Renal cortical epithelial cell (primary cell): ENCODE measurements at places on chromosomes 16 and 17.
A peak's percentile ranks its signal among the peaks of the same experiment; 100 is the strongest.

DNA sequence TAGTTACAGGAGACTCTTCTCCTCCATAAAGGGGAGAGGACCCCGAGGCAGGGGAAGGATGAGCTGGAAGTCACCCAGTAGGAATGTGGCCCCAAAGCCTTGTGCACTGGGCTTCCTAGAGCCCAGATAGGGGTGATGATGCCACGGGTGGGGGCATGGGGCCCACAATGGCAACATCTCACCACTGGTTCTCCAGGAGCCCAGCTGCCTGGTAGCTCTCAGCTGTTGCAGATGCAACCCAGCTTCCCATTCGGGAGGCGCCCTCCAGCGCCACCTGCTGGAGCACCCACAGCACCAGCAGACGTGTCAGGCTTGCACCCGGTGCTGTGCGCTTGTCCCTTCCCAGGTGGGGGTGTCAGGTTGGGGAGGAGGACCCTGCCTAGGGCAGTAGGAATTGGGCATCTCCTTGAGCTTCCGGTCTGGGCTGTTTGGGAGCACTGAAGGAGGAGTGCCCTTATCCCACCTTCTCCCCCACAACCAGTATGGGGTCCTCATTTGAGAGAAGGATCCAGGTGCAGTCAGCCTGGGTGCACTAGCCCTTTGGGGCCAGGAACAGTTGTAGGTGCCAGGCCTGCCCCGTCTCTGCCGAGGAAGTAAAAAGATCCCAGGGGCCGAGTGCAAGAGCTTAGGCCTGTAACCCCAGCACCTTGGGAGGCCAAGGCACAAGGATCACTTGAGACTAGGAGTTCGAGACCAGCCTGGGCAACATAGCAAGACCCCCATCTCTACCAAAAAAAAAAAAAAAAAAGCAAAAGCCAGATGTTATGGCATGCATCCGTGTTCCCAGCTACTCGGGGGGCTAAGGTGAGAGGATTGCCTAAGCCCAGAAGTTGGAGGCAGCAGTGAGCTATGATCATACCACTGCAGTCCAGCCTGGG is 14.4 kb downstream of the CDIPT start:
- DNase-seq = peak; percentile 50

DNA sequence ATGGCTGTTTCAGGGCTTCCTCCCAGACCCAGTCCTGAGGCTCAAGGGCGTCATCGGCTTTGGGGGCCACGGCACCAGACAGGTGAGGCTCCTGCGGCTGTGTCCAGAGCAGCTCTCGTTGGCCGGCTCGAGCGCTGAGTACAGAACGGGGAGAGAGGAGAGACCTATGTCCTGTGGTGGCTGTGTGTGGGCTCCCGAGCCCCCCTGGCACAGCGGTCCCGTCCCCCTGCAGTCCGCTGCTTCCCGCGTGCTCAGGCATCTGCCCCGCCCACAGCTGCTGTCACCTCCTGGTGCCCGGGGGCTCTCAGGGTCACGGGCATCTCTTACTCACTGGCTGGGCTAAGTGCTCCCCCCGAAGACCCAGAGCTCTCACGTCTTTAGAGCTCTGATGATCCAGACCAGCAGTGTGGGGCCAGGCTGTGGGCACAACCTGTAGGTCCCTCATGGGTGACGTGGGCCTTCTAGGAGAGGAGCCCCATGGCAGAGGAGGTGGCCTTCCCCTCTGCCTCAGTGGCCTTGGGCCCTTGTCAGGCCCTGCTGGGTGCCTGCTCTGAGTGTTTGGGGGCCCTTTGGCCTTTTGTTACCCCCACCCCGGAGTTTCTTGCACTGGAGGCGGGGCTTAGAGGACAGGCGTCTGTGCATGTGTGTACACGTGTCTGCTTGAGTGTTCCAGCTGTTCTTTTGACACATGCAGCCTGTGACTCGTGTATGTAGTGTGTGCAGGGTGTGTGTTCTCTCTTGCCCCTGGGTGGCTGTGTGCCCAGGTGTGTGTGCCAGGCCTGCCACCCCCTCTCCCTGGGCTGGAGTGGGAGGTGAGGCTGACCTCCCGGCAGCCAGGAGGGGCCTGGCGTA is 3.5 kb downstream of the WDR90 start:
- no peak for DNase-seq

GRCh38 chr16:84379709-84380362 is 11.5 kb downstream of the ATP2C2 start:
- no peak for DNase-seq

DNA sequence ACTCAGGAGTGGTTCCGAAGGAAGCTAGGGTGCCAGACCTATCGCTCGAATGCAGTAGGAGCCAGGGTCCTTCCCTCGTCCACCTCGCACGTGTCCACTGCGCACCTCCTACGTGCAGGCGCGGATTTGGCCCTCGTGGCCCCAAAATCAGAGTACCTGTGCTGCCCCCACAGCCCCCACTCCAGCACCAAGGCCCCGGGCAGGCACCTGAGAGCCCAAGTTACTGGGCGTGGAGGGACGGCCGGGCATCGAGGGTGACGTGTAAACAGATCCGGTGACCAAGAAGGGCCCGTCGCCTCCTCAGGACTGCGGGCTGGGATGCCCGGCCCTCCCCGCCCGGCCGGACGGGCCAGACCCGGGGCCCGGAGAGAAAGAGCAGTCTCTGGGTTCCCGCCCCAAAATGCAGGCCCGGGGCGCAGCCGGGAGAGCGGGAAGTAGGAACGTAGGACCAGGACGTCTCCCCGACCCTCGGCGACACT is 492 bp downstream of the SLC25A39 start:
- no peak for DNase-seq

- DNase-seq = no peak
Observed at GRCh38 chr16:8886593-8887430, 4.7 kb downstream of the LITAFD start.

- no peak for DNase-seq
Observed at GRCh38 chr16:81128726-81129524, 32.7 kb upstream of the GCSH start.

GRCh38 chr17:44774271-44775135 is 15.7 kb downstream of the ADAM11 start:
- peak; percentile 38 for DNase-seq

- DNase-seq = no peak
Observed at GRCh38 chr16:85205747-85206471, 93.6 kb upstream of the CIBAR2 start.

- no peak for DNase-seq
Observed at GRCh38 chr16:23917621-23918020, 81.8 kb downstream of the PRKCB start.

- no peak for DNase-seq
Observed at GRCh38 chr16:79009896-79010295, 590.6 kb downstream of the MAF start.

DNA sequence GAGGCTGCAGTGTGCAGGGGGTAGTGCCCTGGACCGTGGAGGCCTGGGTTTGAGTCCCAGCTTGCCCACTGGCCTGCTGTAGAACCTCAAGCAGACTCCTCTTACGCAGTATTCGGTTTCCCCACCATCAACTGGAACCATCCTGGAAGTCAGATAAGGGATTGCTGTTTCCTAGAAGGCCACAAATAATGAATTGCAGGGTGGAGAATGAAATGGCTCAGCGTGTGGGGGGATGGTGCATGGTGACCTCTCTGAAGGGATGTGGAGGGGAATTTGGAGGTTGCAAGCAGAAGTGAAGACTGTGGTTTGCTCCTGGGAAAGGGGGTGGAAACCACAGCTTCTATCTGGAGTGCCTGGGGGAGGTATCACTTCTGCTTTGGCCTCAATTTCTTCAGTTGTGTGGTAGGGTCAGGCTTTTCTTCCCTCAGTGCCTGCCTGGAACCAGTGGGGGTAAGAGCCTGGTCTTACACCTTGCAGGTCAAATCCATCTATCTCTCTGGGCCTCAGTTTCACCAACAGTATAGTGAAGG is 1.7 kb downstream of the ADGRG5 start:
- DNase-seq = peak; percentile 21

GRCh38 chr17:46108120-46108519 is 85.1 kb downstream of the KANSL1 start:
- DNase-seq = no peak

DNA sequence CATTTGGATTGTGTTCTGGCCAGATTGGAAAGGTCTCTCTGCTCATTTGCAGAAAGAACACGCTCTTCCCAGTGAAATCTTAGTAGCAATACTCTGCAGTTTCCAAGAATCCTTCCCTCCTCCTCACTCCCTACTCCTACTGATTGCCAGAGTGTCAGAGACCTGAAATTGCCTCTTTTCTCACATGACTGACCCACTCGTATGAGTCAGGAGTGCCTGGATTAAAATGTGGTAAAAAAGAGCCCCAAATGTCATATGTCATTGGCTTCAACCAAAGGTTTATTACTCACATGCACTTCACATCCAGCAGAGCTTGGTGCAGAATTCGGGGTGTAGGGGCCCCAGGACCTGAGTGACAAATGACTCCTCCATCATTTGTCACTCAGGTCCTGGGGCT is 39.7 kb upstream of the IRX3 start:
- peak; percentile 60 for DNase-seq

GRCh38 chr17:36727577-36727976 is 126.2 kb downstream of the MRM1 start:
- no peak for DNase-seq

DNA sequence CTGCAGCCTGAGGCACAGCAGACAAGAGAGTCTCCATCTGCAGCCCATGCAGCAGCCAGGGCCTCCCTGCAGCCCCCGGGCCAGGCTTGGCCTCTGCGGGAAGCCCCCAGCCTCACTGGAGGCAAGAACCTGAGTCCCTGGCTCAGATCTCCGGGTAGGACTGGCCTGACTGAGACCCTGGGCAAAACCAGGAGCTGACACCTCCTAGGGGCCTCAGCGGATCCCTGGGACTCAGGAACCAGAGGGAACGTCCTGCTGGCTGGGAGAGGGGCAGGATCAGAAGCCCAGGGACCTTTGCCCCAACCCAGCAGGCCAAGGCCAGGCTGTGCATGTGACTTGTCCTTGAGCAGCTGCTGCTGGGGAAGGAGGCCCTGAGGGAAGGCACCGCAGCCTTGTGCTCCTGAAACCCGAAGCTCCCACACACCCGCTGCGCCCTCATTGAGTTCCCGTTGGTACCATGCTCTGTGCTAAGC is 1.7 kb upstream of the PRSS21 start:
- DNase-seq = no peak

- peak; percentile 39 for DNase-seq
Observed at GRCh38 chr16:71383054-71383773, 24.7 kb downstream of the CALB2 start.

- DNase-seq = no peak
Observed at GRCh38 chr16:66427036-66427860, at the start of gene BEAN1. Gene BEAN1 (plus strand): TSS chr16:66427295. CDS start chr16:66437677, 10,382 bp downstream.

GRCh38 chr17:42392692-42393415 is 4.6 kb upstream of the STAT3 start:
- peak; percentile 57 for DNase-seq

DNA sequence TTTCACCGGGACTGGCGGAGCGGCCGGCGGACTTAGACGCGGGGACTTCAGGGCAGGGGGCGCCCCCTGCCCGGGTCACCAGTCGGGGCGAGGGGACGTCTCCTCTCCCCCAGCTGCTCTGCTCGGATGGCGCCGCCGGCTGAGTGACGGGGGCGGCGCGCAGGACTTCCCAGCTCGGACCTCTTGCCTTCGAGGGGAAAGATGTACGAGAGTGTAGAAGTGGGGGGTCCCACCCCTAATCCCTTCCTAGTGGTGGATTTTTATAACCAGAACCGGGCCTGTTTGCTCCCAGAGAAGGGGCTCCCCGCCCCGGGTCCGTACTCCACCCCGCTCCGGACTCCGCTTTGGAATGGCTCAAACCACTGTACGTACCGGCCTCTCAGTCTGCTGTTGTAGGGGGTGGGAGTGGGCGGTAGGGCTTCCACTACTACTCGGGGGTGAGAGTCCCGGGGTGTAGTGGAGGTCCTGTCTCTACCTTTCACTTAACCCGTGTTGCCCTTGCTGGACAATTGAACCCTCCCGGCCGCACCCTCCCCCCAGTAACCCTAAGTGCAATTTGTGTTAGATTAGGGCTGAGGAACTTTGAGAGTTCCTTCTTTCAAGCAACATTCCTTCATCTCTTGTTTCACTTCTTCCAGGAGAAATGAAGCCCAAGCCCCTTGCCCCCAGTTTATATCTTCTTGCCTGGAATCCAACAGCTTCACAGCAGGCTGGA is 21.9 kb downstream of the GJD3 start:
- no peak for DNase-seq

GRCh38 chr16:47581114-47581513 is 120.0 kb downstream of the PHKB start:
- no peak for DNase-seq

GRCh38 chr17:21376081-21376758 is at the start of gene KCNJ12:
Gene KCNJ12 (plus strand): TSS chr17:21376357. CDS start chr17:21415343, 38,986 bp downstream.
- no peak for DNase-seq

- DNase-seq = no peak
Observed at GRCh38 chr16:73714976-73715375, 581.6 kb upstream of the PSMD7 start.

DNA sequence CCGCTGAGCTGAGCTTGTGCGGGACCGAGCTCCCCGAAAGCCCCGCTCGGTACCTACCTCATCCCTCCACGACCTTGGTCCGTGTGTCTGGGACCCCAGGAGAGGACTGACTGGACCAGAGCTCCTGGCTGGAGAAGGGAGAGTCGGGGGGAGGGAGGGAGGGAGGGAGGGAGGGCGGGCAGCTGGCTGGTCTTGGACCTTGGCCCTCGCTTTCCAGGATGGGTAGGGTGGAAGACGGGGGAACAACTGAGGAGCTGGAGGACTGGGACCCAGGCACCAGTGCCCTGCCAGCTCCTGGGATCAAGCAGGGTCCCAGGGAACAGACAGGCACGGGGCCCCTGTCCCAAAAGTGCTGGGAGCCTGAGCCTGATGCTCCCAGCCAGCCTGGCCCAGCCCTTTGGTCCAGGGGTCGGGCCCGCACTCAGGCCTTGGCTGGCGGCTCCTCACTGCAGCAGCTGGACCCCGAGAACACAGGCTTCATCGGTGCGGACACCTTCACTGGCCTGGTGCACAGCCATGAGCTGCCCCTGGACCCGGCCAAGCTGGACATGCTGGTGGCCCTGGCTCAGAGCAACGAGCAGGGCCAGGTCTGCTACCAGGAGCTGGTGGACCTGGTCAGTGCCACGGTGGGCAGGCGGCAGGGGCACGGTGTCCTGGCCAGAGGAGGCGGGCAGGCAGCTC is 553 bp downstream of the RHBDL1 start:
- DNase-seq = no peak

DNA sequence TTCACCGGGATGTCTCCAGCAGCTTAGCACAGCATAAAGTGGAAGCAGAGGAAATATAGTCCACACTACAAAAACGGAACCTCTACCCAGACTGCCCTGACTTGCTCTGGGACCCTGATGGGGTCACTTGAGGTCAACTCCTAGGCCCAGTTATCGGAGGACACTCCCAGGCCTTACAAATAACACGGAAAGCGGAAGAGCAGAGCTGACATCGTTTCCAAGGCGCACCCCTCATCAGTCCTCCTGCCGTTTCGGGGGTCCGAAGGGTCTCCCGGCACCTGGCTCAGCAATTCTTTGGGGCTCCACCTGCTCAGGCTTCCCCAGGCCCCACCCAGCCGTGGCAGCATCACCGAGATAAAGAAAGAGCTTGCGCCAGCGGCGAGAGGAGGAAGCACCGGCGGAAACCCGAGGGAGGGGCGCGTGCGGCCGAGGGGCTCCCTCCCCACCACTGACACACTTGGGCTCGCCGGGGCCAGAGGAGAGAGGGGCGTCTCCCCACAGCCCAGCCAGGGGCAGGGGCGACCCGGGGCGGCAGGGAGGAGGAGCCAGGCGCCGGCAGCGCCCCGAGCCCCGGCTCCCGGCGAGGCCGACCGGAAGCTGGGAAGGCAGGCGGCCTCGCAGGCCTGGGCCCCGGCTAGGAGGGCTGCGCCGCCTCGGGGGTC is 727 bp downstream of the CORO7 start:
- no peak for DNase-seq

- DNase-seq = peak; percentile 91
Observed at GRCh38 chr16:19808061-19808641, 76.5 kb downstream of the GPRC5B start.
